ENCODE measurements at places on chromosomes 5 and 9. TPM values are rescaled to one million over a fixed set of nuclear protein-coding genes. Genes with fewer than 3 reads are reported as not detected.

GRCh38 chr5:148125641-148126040 is 42.7 kb upstream of the SPINK14 start:
- peak; percentile 5 for DNase-seq

- no peak for DNase-seq
Measured at GRCh38 chr5:103408408-103408807, 149.8 kb downstream of the MACIR start.

GRCh38 chr9:124022201-124023121 is 10.9 kb downstream of the LHX2 start:
- no peak for DNase-seq

GRCh38 chr5:44885903-44886302 is 77.2 kb downstream of the MRPS30 start:
- DNase-seq: no peak

DNA sequence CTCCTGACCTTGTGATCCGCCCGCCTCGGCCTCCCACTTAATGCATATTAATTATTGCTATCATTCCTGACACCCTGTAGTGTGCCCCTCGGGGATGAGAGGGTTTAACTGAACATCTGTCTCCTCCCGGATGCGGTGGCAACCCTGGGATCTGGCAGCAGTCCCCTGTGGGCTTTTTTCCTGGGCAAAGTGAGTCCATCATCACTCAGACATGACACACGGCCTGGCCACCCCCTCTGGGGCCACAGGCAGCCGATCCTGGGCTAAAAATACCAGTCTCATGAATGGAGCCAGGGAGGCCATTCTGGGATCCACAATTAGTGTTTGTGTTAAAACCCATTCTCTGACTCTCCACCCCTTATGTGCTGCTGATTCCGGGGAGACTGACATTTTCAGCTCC is 161.2 kb downstream of the RGS3 start:
- no peak for DNase-seq

DNA sequence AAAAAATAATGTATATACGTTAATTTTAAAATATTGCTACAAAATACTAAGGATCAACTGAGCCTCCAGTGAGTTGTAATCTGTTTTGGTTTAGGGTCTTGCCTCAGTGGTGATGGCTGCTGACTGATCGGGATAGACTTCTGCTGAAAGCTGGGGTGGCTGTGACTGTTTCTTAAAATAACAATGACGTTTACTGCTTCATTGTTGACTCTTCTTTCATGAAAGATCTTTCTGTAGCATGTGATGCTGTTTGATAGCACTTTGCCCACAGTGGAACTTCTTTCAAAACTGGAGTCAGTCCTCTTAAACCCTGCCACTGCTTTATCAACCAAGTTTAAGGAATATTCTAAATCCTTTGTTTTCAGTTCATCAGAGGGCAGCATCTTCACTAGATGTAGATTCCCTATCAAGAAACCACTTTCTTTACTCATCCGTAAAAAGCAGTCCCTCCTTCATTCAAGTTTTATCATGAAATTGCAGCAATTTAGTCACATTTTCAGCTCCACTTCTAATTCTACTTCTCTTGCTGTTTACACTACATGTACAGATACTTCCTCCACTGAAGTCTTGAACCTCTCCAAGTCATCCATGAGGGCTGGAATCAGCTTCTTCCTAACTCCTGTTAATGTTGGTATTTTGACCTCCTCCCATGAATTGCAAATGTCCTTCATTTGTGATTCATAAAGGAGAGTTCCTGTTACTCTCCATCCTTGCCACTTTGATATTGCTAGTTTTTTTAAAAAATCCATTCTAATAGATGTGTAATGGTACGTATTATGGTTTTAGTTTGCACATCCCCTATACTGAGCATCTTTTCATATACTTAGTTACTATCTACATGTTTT is 41.5 kb upstream of the PTPDC1 start:
- DNase-seq: no peak

GRCh38 chr5:159620853-159621540 is 290.7 kb upstream of the IL12B start:
- DNase-seq: no peak

DNA sequence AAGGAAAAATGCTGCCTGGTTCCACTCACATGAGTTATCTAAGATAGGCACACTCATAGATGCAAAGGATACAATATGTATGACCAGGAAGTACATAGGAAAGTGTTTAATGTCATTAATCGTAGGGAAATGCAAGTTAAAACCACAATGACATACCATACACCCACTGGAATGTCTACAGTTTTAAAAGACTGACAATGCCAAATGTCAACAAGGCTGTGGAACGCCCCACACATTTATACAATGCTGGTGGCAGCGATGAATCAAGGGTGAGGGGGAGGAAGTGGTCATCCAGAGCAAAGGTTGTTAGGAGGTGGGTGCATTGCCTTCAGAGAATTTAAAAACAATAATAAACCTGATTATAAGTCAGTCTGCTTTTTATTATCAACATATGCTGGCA is 437.8 kb downstream of the ARHGEF28 start:
- peak; percentile 26 for DNase-seq

DNA sequence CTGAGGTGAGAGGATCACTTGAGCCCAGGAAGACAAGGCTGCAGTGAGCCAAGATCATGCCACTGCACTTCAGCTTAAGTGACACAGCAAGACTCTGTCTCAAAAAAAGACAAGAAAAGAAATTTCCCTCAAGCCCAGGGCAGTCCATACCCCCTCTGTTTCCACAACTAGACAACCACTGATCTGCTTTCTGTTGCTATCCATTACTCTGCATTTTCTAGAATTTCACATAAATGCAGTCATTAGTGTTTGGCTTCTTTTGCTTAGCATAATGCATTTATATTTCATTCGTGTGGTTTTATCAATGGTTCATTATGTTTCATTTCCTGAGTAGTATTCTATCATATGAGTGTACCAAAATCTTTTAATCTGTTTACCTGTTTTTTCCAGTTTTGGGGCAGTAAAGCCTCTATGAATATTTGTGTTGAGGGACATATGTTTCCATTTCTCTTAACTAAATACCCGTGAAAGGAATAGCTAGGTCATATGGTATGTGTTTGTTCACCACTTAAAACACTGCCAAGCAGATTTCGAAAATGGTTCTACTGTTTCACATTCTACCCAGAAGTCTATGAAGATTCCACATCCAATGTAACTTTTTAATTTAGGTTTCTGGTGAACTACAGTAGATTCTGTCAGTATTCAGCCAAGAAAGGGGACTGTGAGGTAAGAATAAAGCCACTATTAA is 271.8 kb downstream of the ZNF608 start:
- no peak for DNase-seq

DNA sequence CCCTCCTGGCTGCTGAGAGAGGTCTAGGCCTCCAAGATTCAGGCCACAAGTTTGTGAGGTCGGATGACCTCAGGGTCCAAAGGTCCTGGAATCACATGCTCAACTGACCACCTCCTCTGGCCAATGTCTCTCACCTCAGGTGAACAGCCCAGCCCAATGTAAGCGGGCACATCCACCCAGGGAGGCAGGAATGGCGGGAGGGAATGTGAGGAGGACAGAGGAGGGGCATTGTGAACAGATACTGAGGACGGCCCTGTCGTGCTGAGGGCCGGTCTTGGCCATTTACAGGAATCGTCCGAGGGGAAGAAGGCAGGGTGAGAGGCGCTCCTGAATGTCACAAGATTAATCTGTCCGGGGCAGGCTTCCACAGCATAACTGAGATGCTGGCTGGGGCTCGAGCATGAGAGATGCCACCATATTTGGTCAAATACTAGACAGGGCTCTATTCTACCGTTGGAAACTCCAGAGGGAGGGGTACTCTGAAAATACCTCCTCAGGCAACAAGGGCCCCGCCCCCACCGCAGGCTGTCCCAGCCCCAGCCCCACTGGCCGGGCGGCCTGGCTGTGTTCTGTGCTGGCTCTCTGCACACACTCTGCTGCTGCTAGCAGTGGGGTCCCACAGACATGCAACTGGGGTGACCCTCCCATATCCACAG is 1.5 kb upstream of the IL17B start:
- no peak for DNase-seq

- DNase-seq: peak; percentile 97
Measured at GRCh38 chr5:98928873-98929709, at the start of gene CHD1. TSS of gene CHD1 (minus strand) at chr5:98929007. CDS start at chr5:98926386, 2,621 bp downstream.

DNA sequence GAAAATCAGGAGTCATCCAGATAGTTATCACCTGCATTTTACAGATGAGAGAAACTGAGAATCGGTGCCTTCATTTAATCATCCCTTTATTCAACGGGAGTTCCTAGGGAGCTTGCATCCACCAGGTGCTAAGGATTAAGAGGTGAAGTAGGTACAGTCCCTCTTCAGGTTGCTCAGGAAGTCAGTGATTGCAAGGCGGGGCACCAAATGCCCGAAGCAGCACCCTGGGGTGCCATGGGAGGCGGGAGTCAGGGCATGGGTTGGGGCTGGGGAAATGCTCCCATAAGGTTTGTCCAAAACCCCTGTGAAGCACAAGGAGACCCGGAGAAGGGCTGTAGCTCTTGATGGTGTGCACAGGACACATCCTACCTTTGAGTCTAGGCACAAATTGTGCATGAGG is 98.8 kb upstream of the KLF4 start:
- no peak for DNase-seq

- peak; percentile 33 for DNase-seq
Measured at GRCh38 chr9:137470785-137471184, 11.7 kb upstream of the NSMF start.

DNA sequence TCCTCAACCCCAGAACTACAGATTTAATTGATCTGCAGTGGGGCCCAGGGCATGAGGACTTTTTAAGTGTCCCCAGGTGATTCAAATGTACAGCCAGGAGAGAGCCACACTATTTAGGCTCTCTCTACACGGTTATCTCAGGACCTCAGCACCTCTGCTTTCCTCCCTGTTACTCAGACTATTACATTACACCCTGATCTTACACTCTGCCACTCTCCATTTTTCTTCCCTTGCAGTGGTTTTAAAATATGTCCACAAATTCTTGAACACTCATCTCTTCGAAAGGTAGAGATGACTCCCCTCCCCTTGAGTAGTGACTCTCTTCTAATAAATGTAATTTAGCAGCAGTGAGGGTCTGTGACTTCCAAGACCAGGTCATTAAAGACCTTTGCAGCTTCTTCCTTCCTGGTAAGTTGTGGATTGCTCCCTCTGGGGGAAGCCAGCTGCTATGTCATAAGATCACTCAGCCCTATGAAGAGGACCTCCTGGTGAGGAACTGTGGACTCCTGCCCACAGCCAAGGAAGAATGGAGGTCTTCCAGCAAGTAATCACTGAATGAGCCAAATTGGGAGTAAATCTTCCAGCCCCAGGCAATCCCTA is 87.5 kb upstream of the SSBP2 start:
- peak; percentile 34 for DNase-seq

Gene EIF4EBP3
- total RNA-seq: 7.6 TPM

Gene FRMPD1
- not detected for total RNA-seq

Gene TSSK1B
- not detected for total RNA-seq

Gene RABL6
- total RNA-seq: 112 TPM

Gene GPR151
- total RNA-seq: not detected

Gene MAPK9
- 38.0 TPM for total RNA-seq
